ENCODE measurements at places on chromosomes 16 and 17.

GRCh38 chr17:80777274-80777673 lies 214.4 kb upstream of the CHMP6 start:
- peak; percentile 30 for DNase-seq
- H3K36me3 ChIP-seq, result peaks cover 7% of the 10 kb centered on the region
- no peaks in the 10 kb centered on the region for H3K27me3 ChIP-seq
- no peaks in the 10 kb centered on the region for H3K4me1 ChIP-seq
- H3K27ac ChIP-seq, result no peak overlapping the region
- H3K4me3 ChIP-seq, result no peak overlapping the region

- no peaks in the 10 kb centered on the region for H3K27me3 ChIP-seq
- H3K4me1 ChIP-seq, result no peaks in the 10 kb centered on the region
- no peak overlapping the region for H3K27ac ChIP-seq
- DNase-seq, result no peak
Measured at GRCh38 chr17:51611585-51611984, 351.2 kb downstream of the UTP18 start.

GRCh38 chr16:57893217-57893558 lies 77.7 kb downstream of the CNGB1 start:
- no peak overlapping the region for H3K27ac ChIP-seq
- DNase-seq, result no peak
- H3K4me1 ChIP-seq, result peaks cover 3% of the 10 kb centered on the region
- no peaks in the 10 kb centered on the region for H3K36me3 ChIP-seq

- peaks cover 12% of the 10 kb centered on the region for H3K36me3 ChIP-seq
- DNase-seq, result no peak
- no peak overlapping the region for H3K4me3 ChIP-seq
- peaks cover 14% of the 10 kb centered on the region for H3K4me1 ChIP-seq
- H3K27ac ChIP-seq, result no peak overlapping the region
Measured at GRCh38 chr16:79171931-79172705, 428.4 kb downstream of the MAF start.

DNA sequence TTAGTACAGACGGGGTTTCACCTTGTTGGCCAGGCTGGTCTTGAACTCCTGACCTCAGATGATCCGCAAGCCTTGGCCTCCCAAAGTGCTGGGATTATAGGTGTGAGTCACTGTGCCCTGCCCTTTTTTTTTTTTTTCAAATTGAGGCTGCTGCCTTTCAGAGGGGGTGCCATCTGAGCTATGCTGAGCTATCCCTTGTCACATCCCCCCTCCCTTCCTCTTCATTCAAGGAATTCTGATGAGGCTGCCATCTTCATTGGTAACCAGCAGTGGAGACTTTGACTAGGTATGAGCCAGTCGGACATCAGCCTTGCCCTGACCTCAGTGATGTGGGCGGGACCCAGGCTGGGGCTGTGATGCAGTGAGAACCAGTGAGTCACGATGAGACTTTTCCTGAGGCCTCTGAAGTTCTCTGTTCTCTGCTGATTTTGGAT lies 24.4 kb upstream of the GPT2 start:
- H3K36me3 ChIP-seq, result no peaks in the 10 kb centered on the region
- no peaks in the 10 kb centered on the region for H3K27me3 ChIP-seq
- no peak for DNase-seq
- H3K27ac ChIP-seq, result no peak overlapping the region

GRCh38 chr16:4369007-4369733 lies 2.5 kb upstream of the VASN start:
- peaks cover 4% of the 10 kb centered on the region for H3K4me1 ChIP-seq
- no peaks in the 10 kb centered on the region for H3K36me3 ChIP-seq
- no peaks in the 10 kb centered on the region for H3K27me3 ChIP-seq
- no peak for DNase-seq
- H3K27ac ChIP-seq, result no peak overlapping the region

GRCh38 chr16:74732707-74733350 lies 32.2 kb upstream of the MLKL start:
- DNase-seq, result peak; percentile 24
- no peaks in the 10 kb centered on the region for H3K27me3 ChIP-seq
- H3K27ac ChIP-seq, result no peak overlapping the region
- peaks cover 4% of the 10 kb centered on the region for H3K4me1 ChIP-seq

- H3K4me3 ChIP-seq, result no peak overlapping the region
- no peaks in the 10 kb centered on the region for H3K27me3 ChIP-seq
- no peak for DNase-seq
- H3K36me3 ChIP-seq, result peaks cover 7% of the 10 kb centered on the region
- H3K27ac ChIP-seq, result no peak overlapping the region
Measured at GRCh38 chr16:67641779-67642708, 2.9 kb upstream of the CARMIL2 start.

GRCh38 chr17:43211123-43211479 lies 574 bp upstream of the TMEM106A start:
- H3K36me3 ChIP-seq, result no peaks in the 10 kb centered on the region
- no peaks in the 10 kb centered on the region for H3K27me3 ChIP-seq
- 0 out of 2 replicates have a peak, but pooled peaks cover 3% of the 10 kb centered on the region for H3K4me1 ChIP-seq
- peak overlapping the region; percentile 91 for H3K4me3 ChIP-seq

DNA sequence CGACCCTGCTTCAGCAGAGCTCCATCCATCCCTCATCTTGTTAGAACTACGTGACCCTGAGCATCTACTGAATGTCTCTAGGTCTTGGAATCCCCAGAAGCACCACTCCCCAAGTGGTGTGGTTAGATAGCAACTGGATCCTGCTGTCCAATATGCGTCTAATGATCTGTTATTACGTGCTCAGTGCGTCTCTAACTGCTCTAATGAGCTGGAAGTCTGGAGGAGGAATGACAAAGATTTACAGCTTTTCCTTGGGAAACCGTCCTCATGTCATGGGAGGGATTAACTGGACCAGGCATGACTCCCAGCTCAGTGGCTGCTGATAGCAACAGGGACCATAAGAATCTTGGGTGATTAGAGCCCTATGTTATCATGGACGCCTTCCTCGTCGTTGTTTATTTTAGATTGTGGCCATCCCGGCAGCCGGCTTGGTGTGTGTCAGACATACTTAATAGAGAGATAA lies 150.9 kb downstream of the HS3ST3B1 start:
- DNase-seq, result no peak
- H3K4me3 ChIP-seq, result no peak overlapping the region
- H3K27me3 ChIP-seq, result no peaks in the 10 kb centered on the region
- H3K36me3 ChIP-seq, result no peaks in the 10 kb centered on the region

- peak; percentile 70 for DNase-seq
- H3K4me3 ChIP-seq, result no peak overlapping the region
- H3K36me3 ChIP-seq, result peaks cover 11% of the 10 kb centered on the region
- no peak overlapping the region for H3K27ac ChIP-seq
- H3K4me1 ChIP-seq, result no peaks in the 10 kb centered on the region
Measured at GRCh38 chr16:10979717-10980601, 35.6 kb downstream of the CLEC16A start.

- H3K4me1 ChIP-seq, result peaks cover 9% of the 10 kb centered on the region
- H3K27ac ChIP-seq, result peak overlapping the region; percentile 62
- peak overlapping the region; percentile 75 for H3K4me3 ChIP-seq
- H3K27me3 ChIP-seq, result no peaks in the 10 kb centered on the region
Measured at GRCh38 chr17:69501591-69502468, 87.3 kb downstream of the MAP2K6 start.

- H3K4me1 ChIP-seq, result no peaks in the 10 kb centered on the region
- H3K36me3 ChIP-seq, result no peaks in the 10 kb centered on the region
- H3K27ac ChIP-seq, result no peak within 1 kb of the TSS
Measured at GRCh38 chr17:48593126-48593829, at the start of gene HOXB5. TSS of gene HOXB5 (minus strand) at chr17:48593779. CDS start at chr17:48593682, 97 bp downstream.

GRCh38 chr17:48259694-48260291 lies 152.2 kb downstream of the SNX11 start:
- no peaks in the 10 kb centered on the region for H3K4me1 ChIP-seq
- no peak overlapping the region for H3K4me3 ChIP-seq
- H3K36me3 ChIP-seq, result no peaks in the 10 kb centered on the region
- no peaks in the 10 kb centered on the region for H3K27me3 ChIP-seq
- no peak for DNase-seq

GRCh38 chr16:10013364-10013763 lies 168.9 kb downstream of the GRIN2A start:
- no peaks in the 10 kb centered on the region for H3K27me3 ChIP-seq
- H3K4me3 ChIP-seq, result no peak overlapping the region
- H3K27ac ChIP-seq, result no peak overlapping the region
- H3K4me1 ChIP-seq, result no peaks in the 10 kb centered on the region
- DNase-seq, result no peak

- DNase-seq, result no peak
- H3K4me1 ChIP-seq, result 0 out of 2 replicates have a peak, but pooled peaks cover 4% of the 10 kb centered on the region
- H3K27ac ChIP-seq, result no peak overlapping the region
- no peaks in the 10 kb centered on the region for H3K27me3 ChIP-seq
- no peak overlapping the region for H3K4me3 ChIP-seq
- peaks cover 1% of the 10 kb centered on the region for H3K36me3 ChIP-seq
Measured at GRCh38 chr16:79903471-79903870, 302.9 kb upstream of the MAF start.

Measured in H9 (cell line).